ENCODE measurements at places on chromosomes 2 and 18. TPM values are rescaled to one million over a fixed set of nuclear protein-coding genes. Genes with fewer than 3 reads are reported as not detected.
A peak's percentile ranks its signal among the peaks of the same experiment; 100 is the strongest.

CNDP1 gene
- not detected for total RNA-seq

ACKR3 gene
- total RNA-seq, result 3.4 TPM

PDE1A gene
- total RNA-seq, result not detected

CRACDL gene
- 0.38 TPM for total RNA-seq

LOXHD1 gene
- 0.45 TPM for total RNA-seq

SDC1 gene
- total RNA-seq, result 0.11 TPM

TMEM198 gene
- total RNA-seq, result 2.2 TPM

- peaks cover 9% of the 10 kb centered on the region for H3K36me3 ChIP-seq
- no peaks in the 10 kb centered on the region for H3K27me3 ChIP-seq
- peaks cover 50% of the 10 kb centered on the region for H3K4me1 ChIP-seq
- peak overlapping the region; percentile 12 for H3K27ac ChIP-seq
Measured at GRCh38 chr2:230591850-230592249, 120.8 kb upstream of the CAB39 start.

DNA sequence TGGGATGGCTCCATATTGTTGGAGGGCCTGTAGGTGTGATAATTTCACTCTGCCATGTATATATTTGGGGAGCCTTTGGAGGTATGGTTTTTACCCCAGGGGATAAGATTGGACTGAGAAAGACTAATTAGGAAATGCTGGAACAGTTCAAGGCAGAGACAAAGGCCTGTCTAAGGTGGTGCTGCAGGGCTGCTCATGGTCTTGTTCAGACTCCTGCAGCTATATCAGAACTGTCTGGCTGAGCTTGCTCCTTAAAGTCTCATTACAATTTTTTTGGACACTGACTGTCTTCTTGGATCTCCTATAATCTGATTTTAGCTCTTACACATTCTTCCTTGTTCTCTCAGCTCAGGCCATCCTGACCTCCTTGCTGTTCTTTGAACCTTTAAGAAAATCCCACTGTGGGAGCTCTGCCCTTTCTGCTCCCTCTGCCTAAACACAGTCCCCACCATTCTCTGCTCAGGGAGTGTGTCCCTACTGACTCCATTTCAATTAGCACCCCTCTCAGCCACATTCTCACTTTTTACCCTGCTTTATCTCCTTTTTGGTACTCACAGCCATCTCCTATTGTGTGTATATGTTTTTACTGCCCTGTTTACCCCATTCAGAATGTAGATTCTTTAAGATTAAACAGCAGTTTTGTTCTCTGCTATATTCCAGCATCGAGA is 468.7 kb upstream of the FANCL start:
- no peaks in the 10 kb centered on the region for H3K4me1 ChIP-seq
- no peak overlapping the region for H3K4me3 ChIP-seq
- no peak overlapping the region for H3K27ac ChIP-seq
- H3K27me3 ChIP-seq, result no peaks in the 10 kb centered on the region
- DNase-seq, result no peak

DNA sequence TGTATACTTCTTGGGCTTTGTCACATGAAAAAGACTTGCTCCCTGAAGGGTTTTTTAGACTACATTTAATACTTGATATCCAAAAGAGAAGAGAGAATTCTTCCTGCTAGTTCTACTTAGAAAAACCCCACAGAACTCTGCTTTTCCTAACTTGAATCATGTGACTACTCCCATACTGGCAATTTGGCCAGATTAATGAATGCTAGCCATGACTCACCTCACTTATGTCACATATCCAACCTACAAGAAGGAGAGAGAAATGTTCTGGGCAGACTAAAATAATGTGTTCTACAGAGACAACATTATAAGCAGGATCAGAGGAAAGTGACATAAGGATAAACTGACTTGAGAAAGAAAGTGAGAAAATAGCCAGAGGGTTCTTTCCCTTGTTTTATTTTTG is 249.3 kb upstream of the GULP1 start:
- no peaks in the 10 kb centered on the region for H3K36me3 ChIP-seq
- no peak overlapping the region for H3K27ac ChIP-seq
- DNase-seq, result no peak
- H3K4me1 ChIP-seq, result no peaks in the 10 kb centered on the region

GRCh38 chr2:213279116-213279620 is 5.1 kb upstream of the SPAG16 start:
- DNase-seq, result no peak
- peaks cover 5% of the 10 kb centered on the region for H3K36me3 ChIP-seq
- H3K4me1 ChIP-seq, result peaks cover 10% of the 10 kb centered on the region

GRCh38 chr18:79948719-79949411 is 2.6 kb downstream of the SLC66A2 start:
- no peak overlapping the region for H3K4me3 ChIP-seq
- DNase-seq, result no peak
- H3K27ac ChIP-seq, result no peak overlapping the region
- peaks cover 48% of the 10 kb centered on the region for H3K4me1 ChIP-seq
- H3K36me3 ChIP-seq, result peaks cover 11% of the 10 kb centered on the region
- H3K27me3 ChIP-seq, result no peaks in the 10 kb centered on the region

All from activated CD8-positive, alpha-beta T cell treated with anti-CD3 and anti-CD28 coated beads for 36 hours (primary cell).